ENCODE measurements at places on chromosomes 1 and 21. TPM values are rescaled to one million over a fixed set of nuclear protein-coding genes. Genes with fewer than 3 reads are reported as not detected.

OR2T10 gene
- total RNA-seq, result not detected

OR2AK2 gene
- 0.35 TPM for total RNA-seq

GRCh38 chr21:41161428-41161827 lies 6.5 kb upstream of the BACE2 start:
- no peak for DNase-seq

- DNase-seq, result peak; percentile 80
Measured at GRCh38 chr1:17984583-17984982, 123.0 kb upstream of the IGSF21 start.

GRCh38 chr1:191348328-191348727 lies 809.9 kb upstream of the RGS18 start:
- peak; percentile 9 for DNase-seq

- no peak for DNase-seq
Measured at GRCh38 chr1:233514946-233515391, 98.9 kb upstream of the KCNK1 start.

- no peak for DNase-seq
Measured at GRCh38 chr21:32046191-32046590, 173.4 kb downstream of the HUNK start.

DNA sequence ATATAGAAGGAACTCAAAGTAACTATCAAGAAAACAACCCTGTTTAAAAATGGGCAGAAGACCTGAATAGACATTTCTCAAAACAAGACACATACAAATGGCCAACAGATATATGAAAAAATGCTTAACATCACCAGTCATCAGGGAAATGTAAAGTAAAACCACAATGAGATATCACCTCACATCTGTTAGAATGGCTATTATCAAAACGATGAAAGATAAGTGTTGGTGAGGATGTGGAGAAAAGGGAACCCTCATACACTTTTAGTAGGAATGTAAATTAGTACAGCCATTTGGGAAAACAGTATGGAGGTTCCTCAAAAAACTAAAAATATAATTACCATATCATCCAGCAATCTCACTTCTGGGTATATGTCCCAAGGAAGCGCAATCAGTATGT lies 3.0 kb downstream of the CTSS start:
- DNase-seq, result no peak
